ENCODE measurements at places on chromosomes 11 and 22.

- DNase-seq = peak; percentile 98
These were observed at the start of gene CAT for GRCh38 chr11:34438529-34439507. CAT (plus strand) TSS chr11:34438934; CDS start chr11:34439014, 80 bp downstream.

DNA sequence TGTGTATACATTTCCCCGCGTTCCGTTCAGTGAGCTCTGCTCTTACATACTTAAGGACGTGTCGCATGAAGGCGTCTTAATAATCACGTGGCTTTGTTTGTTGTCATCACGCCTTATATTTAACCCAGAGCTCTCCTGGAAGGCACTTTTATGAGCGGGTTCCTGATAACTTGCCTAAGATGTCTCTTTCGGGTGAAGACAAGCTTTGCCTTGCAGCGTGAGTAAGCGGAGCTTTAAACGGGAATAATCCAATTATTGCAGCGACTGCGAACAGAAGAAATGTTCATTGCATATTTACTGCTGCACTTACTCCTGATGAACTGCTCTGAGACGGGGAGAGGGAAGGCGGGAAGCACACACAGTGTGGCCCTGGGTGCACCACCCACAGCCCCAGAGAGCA, 1128.2 kb downstream of the BRD1 start:
- no peak for DNase-seq

- DNase-seq = no peak
These were observed 27.9 kb downstream of the CABIN1 start for GRCh38 chr22:24039046-24039445.

DNA sequence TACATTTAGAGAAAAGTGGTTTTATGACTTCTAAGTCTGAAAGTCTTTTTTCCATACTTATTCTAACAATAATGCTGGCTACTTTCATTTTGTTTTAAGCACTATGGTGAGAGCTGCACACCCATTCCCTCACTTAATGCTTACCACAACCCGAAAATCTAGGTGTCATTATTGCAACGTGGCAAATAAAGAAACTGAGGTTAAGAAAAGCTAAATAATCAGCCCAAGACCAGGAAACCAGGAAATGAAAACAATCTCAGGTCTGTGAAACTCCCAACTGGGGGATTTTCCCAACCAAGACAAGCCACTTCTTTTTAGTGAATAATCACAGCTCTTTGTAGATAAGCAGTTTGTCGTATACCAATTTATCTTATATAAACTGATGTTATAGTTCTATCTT, 126.3 kb downstream of the SLC1A2 start:
- DNase-seq = no peak

DNA sequence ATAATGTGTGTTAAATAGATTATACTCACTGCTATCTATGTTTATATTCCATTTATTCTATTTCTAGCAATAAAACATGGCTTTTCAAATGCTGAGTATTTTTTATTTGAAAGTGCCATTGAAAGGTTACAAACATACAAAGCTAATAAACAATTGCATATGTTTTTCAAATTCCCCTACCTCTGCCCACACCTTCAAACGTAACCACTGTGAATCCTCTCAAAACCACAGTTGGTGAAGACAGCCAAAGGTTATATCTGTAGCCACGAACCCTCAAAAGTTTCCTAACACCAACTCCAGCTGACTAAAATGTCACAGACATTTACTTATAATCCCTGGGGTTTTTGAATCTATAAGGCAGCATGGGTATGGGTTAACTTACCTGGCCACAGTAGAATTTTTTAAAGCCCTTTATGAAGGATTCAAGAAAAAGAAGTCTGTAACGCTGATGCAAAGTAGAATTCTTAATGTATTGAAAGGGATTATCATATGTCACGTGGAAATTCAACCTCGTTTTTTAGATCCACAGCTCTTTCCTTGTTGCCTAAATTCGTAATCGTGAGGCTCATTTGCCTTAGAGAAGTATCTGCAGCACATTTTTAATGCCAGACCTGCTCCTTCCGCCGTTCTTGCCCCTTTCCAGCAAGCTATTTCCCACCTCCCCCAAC, 122.5 kb upstream of the ZC3H12C start:
- no peak for DNase-seq

GRCh38 chr11:115996808-115997188, 492.6 kb upstream of the CADM1 start:
- DNase-seq = no peak

- no peak for DNase-seq
These were observed 364.0 kb downstream of the GRM5 start for GRCh38 chr11:88701816-88702215.

- no peak for DNase-seq
These were observed 195.3 kb downstream of the BRD1 start for GRCh38 chr22:49632199-49633009.

GRCh38 chr11:102144357-102145355, 34.4 kb downstream of the YAP1 start:
- DNase-seq = peak; percentile 71

- peak; percentile 35 for DNase-seq
These were observed 2.1 kb upstream of the APOA5 start for GRCh38 chr11:116793772-116794097.

DNA sequence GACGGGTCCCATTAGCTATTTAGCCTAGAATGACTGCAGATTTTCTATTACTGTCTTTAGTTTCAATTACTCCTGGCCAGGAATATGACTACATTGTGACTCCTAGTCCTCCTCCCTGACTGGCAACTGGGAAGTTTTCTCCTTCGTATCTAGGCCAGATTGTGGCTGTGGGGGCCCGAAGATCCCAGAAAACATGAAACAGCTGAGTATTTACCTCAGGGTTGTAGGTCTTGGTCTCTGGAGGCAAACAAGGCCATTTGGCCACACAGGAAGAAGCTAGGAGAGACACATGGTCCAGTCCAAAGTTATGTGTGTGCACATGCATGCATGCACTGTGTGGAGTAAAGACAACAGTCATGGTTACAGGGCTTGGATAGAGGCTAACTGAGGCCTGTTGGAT, 10.2 kb upstream of the GDPD4 start:
- no peak for DNase-seq

DNA sequence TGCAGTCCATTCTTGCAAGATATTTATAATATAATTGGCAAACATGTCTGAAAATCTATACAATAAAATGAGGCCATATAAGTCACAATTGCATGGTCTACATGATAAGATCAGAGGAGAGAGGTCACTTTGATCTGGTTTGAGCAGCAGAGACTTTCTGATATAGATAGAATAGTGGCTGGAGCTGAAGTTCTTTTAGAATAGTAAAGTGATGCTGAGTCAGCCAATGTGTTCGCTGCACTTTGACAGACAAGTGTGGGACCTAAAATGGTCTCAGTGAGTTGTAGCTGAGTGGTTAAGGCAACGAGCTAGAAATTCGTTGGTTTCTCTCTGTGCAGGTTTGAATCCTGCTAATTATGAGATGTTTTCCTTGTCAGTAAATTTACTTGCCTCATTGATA, 257.0 kb upstream of the C11orf87 start:
- no peak for DNase-seq

DNA sequence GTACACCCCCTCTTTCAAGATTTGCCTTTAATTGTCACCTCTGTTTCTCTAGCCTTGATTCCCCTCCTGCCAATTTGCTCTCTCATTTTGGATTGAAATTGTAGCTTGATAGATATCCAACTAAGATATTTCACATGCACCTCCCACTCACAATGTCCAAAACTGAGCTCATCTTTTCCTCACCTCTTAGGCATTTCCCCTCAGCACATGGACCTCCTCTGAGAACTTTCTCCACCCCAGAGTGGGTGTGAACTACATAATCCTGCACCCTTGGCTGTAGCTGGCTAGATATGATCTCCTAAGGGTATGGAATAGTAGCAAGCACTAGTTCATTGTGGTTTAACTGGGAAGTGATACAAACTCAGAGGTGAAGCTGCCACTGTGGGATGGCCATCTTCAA, 91.5 kb upstream of the SESN3 start:
- DNase-seq = peak; percentile 41

GRCh38 chr11:78659326-78660270, 84.9 kb upstream of the NARS2 start:
- DNase-seq = no peak

DNA sequence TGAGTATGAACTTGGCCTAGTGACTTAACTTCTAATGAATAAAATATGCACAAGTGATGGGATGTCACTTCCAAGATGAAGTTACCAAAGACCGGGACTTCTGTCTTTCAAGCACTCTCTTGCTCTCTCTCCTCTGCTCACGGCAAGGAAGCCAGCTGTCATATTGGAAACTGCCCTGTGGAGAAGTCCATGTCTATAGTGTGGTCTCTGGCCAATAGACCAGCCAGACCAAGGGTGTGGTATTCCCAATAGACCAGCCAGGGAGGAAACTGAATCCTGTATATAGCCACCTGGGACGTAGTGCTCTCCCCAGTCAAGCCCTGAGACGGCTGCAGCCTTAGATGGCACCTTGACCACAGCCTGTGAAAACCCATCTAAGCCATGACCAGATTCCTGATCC, 93.2 kb upstream of the ALX4 start:
- no peak for DNase-seq

DNA sequence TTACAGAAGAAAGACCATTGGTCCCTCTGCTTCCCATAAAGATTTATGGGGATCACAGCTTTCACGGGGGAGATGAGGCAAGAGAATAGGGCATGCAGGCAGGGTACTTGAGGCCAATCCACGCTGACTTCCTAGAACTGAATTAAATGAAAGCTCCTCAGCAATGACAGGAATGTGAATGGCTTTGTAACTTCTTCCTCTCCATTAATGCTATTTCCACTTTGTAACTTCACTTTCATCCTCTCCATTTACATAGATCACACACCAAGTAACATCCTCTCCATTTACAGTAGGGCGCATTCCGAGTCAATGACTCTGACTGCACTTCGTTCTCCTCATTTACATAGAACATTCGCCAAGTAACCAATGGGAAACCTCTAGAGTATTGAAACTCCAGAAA, 89.8 kb downstream of the PIWIL4 start:
- peak; percentile 46 for DNase-seq

DNA sequence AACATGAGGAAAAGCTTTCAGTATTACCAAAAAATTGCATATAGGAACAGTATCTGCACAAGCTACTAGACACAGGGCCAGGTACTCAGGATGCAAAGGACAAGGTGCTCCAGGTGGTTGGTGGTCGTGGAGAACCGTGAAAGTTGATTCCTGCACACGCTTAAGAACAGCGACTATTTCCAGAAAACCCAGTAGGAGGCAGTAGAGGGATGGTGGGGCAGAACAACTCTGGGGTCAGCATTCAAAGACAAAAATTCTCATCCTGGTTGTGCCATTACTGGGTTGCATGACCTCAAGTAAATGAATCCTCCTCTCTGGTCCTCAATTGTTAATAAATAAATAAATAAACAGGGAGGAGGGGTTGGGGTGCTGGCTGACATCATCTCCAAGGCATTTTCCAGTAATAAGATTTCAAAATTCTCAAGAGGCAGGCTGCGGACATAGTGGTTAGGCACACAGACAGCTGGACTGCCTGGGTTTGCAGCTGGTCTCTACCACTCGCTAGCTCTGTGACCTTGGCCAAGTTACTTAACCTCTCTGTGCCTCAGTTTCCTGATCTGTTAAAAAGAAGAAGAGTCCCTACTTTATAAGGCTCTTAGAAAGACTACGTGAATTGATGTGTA, 89.6 kb downstream of the ISX start:
- no peak for DNase-seq

GRCh38 chr22:39556970-39557841, 13.3 kb upstream of the CACNA1I start:
- peak; percentile 31 for DNase-seq
